Pancreas (tissue), 10 donors: ENCODE measurements at places on chromosomes 1 and 21.

GRCh38 chr1:61318319-61319125 lies 236.2 kb downstream of the NFIA start:
- DNase-seq = no peak

GRCh38 chr1:89191314-89191713 lies 7.4 kb downstream of the GBP4 start:
- DNase-seq = no peak

DNA sequence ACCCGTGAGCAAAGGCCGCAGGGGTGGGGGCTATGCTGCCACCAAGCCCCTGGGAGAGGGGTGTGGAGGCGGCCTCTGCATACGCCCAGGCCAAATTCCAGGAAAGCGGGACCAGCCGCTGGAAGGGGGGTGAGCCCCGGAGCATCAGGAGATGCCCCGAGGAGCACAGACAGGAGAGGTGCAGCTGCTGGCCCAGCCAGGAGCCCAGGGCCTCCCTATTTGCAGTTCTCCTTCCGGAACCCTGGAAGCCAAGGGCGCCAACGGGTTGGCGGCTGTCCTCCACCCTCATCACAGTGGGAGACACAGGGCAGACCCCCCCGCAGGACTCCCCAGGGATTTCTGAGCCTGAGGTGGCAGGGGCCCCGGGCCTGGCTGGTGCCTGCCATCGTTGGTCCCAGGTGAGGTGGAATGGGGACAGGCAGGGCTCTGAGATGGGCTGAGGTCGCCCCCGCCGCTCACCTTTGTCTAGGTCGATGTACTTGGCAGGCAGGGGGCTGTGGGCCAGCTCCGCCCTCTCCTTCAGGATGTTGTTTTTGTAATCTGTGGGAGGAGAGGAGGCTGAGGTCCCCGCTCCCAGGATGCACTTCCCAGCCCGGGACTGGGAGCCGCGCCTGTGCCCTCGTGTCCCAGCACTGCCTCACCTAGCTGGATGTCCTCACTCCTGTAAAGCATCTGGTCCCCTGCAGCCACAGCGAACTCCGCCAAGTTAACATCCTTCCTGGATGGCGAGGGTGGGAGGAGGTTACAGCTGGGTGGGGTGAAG lies 4.4 kb upstream of the DVL1 start:
- peak; percentile 81 for DNase-seq

DNA sequence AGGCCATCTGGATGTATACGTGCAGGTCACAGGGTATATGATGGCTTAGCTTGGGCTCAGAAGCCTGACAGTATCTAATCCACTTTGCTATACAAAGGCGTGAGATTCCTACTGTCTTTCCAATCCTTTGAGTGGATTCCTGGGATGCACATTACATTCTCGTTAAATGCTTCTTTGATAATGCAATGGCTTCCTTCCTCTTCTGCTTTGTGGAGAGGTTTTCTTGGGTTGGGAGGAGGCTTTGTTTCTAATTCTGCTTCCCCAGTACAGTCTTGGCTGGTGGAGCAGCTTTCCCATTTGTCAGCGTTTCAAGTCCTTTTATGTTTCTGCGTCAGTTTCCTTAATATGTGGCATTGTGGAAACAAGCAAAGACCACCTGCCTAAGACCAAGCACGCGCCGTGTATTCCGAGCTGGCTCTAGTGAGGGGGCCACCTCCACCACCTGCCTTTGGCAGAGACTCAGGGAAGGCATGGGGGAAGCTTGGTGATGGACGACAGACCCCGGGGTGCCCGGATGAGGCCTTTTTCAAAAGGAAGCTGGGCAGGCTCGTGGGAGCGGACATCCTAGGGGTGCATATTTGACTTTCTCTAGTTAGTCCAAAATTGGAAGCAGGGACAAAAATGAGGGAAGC lies 72.7 kb downstream of the WDR4 start:
- no peak for DNase-seq

DNA sequence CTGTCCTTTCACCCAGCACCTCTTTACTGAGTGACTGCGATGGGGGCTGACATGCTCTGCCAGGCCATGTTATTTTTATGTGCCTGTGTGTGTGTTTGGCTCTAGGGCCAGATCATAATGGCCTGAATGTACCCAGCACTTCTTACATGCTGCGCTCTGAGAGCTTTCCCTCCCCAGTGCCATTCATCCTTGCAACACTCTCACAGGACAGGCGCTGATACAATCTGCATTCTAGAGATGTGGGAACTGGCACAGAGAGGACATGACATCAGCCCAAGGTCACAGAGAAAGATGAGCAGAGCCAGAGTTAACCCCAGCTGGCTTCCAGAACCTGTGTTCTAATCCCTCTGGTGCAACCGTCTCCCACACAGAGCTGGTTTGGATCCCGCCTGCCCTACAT lies 54.5 kb downstream of the ARHGEF10L start:
- DNase-seq = no peak

DNA sequence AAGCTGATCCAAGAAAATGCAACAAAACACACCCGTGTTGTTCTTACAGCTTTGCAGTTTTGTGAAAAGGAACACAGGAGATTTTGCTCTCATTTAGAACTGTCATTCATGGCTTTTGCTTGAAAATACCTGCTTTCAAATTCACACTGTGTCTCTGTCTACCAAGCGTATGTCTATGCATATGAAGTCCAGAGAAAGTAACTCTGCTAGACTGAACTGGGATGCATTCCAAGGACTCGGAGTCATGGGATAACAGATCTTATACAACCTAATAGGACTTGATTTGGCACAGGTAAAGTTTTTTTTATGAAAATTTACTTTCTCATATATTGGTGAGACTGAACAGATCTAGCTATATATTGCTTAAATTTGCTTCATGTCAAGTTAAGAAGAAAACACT lies 102.4 kb downstream of the PTGER3 start:
- DNase-seq = no peak

GRCh38 chr1:33254491-33254890 lies 1.8 kb upstream of the ZNF362 start:
- no peak for DNase-seq

- DNase-seq = no peak
These were observed 28.9 kb downstream of the RHEX start for GRCh38 chr1:206081856-206082255.

GRCh38 chr1:95086949-95087533 lies 14.3 kb upstream of the ALG14 start:
- no peak for DNase-seq

- DNase-seq = no peak
These were observed 37.4 kb downstream of the DOP1B start for GRCh38 chr21:36194024-36194423.

DNA sequence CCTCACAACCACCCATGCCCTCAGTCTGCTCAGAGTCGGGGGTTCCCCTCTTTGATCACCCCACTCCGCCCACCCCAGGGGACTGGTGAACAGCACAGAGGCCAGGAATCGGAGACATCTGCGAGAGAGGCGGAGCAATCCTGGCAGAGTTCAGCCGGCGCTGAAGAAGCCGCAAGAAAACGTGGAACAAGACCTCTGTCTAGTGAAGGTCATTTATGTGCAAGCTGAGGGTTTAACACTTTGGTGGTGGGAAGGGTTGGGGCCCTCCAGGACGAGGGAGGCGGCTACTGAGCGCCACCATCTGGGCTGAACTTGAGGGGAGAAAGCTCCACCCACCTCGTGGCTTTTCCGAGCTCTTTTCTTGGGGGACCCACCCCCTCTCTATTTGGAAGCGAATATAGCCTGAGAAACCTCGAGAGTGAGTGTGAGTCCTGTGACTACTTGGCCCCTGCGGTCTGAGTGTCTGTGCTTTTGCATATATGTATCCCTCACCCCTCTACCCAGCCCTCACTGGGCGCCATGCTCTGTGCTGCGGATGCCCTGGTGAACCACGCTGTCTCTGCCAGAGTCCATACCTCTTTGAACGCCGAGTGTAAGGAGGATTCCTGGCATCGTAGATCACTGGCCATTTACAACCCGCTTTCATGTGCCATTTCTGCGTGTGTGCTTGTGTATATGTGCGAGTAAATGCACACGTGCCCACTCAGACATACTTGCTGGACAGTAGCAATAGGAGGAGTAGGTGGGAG lies 1.2 kb upstream of the EPHA10 start:
- DNase-seq = no peak

DNA sequence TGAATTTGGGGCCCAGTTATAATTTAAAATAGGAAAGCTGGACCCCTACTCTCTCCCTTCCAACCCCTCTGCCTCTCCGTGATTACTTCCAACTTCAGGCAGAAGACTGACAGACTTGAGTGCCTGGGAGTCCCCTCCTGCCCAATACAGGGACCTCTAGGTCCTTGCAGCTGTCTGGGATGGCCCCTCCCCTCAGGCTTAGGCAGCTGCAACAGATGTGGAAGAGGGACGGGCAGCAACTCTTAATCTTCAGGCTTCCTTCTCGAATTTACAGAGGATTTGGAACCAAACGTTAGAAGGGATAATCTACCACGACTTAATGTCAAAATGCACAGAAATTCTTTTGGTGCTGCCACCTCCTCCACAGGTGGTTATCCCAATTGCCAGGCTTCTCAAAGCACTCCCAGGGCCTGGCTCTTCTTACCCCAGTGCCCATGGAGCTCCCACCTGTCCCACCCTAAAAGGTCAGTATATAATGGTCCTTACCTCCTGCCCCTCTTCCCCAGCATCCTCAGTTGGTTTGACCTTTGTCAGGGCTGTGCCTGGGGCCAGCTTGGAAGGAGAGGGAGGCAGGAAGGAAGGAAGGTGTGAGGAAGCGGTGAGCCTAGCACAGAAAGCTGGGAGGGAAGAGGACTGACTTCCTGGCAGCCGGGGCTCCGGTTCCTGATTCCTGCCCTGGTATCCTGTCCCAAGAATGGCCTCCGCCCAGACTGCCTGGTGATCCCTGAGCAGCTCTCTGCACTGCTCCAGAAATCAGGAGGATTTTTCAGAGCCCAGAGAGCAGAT lies 2.8 kb downstream of the PEA15 start:
- no peak for DNase-seq

DNA sequence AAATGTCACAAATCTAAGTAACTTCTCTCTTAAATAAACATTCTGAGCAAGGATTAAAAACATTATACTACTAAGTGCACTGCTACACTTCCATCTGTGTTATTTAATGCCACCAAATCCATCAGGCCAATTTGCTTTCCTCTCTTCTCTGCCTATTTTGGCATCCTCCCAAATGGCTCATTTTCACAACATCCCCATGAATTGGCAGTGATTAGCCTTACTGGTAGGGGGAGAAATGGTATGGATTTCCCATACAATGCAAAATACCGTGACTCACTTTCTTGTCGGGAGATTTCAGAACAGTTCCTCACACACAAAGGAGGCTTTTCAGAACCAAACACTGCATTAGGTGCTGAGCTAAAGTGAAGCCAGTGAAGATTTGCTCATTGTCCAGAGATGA lies 195.7 kb downstream of the MIS18A start:
- no peak for DNase-seq

DNA sequence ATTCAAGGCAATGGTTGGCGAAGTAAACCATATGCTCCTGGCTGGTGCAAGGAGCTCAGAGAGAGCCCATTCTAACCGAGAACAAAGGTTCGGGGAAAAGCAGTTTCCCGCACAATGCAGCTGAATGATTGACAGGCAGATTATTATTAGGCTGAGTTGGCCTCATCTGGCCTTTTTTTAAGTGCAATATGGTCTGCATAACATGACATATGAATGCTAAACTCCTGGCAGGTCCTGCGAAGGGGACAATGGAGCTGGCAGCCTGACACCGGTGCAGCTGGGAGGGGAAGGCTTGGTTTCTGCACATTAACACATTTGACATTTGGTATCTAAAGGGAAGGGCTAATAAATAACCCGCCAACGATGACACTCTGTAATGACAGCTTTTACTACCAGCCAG lies 92.0 kb downstream of the MIS18A start:
- no peak for DNase-seq

DNA sequence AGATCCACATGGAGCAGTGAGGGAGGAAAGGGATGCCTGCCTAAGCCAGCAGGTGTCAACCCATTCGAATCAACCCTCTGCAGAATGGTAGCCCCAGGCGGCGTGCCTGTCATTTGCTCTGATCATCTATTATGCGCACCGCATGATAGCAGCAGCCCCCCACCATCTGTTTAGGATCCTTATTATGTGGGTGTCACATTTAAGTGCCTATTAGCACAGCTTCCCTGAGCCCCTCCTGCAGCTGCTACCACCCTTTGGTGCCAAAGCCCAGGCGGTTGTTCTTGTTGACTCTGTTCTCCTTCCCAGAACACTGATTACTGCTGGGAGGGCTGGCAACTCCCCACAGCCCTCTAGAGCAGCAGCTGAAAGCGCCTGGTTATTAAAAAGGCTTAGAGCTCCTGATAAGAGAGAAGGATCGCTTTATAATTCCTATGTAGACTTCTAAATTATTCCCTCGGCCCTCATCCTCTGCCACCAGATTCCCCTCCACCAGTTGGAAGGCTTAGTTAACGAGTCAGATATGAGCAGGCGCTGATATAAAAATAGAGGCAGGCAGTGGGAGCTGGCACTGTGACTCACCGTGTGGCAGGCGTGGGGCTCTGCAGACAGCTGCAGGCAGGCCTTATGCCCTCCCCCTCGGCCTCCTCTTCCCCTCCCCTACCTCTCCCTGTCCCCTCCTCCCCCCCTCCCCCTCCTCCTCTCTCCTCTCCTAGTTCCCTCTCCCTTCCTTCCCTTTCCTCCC lies 23.0 kb downstream of the ACTA1 start:
- DNase-seq = peak; percentile 72

DNA sequence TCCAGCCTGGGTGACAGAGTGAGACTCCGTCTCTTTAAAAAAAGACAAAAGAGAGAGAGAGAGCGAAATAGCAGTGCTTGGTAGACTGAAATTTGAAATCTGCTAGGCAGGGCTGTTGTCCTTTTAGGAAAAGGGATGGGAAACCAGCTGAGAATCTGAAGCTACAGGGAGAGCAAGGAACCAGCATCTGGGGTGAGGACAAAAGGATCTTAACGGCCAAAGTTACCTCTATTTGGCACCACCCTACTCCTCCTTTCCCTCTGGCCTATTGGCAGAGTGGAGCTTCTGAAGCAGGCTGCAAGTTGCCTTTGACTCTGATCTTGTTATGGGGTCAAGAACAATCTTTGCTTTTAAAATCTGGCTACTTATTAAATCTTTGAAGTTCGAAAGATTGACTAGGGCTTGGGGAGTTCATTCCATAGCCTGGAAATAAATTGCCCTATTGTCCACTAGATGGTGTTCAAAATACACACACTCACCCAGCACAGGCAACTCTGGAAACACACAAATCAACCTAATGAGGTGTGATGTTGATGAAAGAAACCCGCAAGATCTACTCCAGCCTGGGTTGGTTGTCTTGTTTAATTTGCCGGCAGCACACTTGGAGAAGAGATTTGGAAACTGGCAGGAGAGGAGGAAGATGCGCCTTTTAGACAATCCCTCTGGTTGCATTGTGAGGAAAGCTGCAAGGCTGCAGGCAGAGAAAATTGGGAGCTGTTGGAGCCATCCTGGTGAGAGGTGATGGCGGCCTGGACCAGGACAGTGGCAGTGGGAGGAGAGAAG lies 16.5 kb upstream of the PARP1 start:
- no peak for DNase-seq

GRCh38 chr1:32816676-32817158 lies 441 bp downstream of the YARS1 start:
- no peak for DNase-seq

DNA sequence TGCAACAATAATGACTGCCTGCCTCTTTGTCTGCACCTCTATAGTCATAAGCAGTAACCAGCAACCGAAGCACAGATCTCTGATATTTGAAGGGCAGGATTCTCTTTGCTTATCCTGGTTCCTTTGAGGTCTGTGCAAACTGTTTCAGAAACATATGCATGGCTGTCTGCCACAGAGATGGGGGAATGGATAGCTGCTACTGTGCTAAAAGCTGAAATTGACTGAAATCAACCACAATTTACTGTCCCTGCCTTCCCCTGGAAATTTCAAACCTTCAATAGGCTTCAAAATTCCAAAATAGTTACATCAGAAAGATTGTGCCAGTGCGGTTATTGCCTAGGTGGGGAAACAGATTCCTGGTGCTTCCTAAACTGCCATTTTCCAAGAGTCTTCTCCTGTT lies 136.8 kb upstream of the GORAB start:
- no peak for DNase-seq

- no peak for DNase-seq
These were observed 74.5 kb upstream of the COL24A1 start for GRCh38 chr1:86231076-86231475.
